NCI-H510A treated with DMSO at 0.1 percent for 48 hours (cell line): ENCODE measurements at places on chromosomes 2 and 18.

DNA sequence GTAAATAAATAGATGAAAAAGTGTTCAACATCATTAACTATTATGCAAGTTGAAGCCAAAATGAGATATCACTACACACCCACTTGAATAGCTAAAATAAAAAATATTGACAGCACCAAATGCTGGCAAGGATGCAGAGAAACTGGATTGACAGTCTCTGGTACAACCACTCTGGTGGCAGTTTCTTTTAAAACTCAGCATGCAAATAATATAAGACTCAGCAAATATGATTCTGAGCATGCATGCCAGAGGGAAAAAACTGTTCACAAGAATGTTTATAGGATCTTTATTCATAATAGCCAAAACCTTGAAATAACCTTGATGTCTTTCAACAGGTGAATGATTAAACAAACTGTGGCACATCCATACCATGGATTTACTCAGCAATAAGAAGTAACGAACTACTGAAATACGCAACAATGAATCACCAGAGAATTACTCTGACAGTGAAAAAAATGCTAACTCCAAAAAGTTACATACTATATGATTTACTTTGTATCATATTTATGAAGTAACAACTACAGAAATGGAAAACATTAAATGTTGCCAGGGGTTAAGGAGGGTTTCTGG is 131.8 kb downstream of the PIGN start:
- DNase-seq: no peak

DNA sequence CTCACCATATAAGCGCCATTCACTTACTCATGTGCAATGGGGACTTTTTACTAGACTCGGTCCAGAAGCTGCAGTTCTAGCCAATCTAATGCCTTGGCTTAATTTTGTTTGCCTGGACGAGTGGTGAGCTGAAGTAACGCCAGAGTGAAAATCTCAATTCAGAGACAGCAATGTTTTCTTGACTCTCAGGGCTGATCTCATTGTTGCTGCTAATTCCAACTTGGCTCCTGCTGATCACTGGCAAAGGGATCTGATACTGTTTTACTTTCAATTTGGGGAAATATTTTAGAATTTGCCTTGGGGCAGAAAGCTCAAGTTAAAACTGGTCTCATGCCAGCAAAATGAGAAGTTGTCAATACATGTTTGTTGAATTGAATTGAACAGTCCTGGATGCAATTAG is 906.6 kb upstream of the CDH2 start:
- no peak for DNase-seq

GRCh38 chr2:204705243-204705932 is 160.1 kb downstream of the PARD3B start:
- no peak for DNase-seq

- DNase-seq: no peak
Measured at GRCh38 chr2:18473241-18474181, 86.9 kb downstream of the RDH14 start.

GRCh38 chr2:39938035-39938835 is 159.2 kb upstream of the THUMPD2 start:
- DNase-seq: no peak

- DNase-seq: no peak
Measured at GRCh38 chr2:180001726-180002125, 5.4 kb downstream of the CWC22 start.

GRCh38 chr2:3173031-3173430 is 204.6 kb downstream of the EIPR1 start:
- DNase-seq: no peak

DNA sequence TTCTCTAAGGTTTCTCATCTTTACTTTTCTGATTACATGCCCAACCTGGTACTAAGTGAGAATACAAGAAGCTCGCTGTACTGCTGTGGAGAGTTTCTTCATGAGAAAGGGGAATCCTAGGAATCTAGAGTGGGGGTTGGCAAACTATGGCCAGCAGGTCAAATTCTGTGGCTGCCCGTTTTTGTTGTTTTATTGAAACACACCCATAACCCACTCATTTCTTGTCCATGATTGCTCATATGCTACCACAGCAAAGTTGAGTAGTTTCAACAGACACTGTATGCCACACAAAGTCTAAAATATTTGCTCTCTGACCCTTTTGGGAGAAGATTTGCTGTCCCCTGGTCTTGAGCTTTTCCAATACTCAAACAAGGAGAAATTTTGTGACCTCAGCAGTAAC is 58.8 kb downstream of the C2orf74 start:
- DNase-seq: no peak

DNA sequence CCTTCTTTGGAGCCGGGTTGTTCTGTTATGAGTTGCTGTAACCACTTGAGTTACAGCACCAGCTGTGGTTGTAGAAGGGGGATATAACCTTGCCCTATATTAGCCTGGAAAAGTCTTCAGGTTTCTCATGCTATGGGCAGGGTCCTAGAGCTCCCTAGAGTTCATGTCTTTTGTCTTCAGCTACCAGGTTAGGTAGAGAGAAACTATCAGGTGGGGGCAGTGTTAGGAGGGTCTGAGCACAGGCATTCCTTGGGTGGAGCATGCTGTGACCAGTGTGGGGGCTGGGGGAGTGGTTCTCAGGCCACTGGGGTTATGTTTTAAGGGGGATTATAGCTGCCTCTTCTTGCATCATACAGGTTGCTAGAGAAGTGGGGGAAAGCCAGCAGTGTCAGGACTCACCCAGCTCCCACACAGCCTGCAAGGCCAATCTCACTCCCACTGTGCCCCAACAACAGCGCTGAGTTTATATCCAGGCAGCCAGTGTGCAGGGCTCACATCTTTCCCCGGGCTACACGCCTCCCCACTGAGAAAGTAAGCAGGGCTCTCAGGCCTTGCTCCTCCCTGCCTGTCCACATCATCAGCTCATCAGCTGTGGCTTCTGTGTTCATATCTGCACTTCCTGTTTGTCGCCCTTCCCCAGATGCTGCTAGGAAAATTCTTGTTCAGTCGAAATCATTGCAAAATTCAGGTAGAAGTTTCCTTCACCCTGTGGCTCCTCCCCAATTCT is 133.8 kb upstream of the NRXN1 start:
- no peak for DNase-seq
